Esophagus squamous epithelium (tissue), 5 donors: ENCODE measurements at places on chromosomes 4 and X.

- no peak overlapping the region for H3K27ac ChIP-seq
- no peaks in the 10 kb centered on the region for H3K27me3 ChIP-seq
- H3K4me1 ChIP-seq, result no peaks in the 10 kb centered on the region
- no peaks in the 10 kb centered on the region for H3K36me3 ChIP-seq
- H3K4me3 ChIP-seq, result no peak overlapping the region
Measured at GRCh38 chrX:148372925-148373324, 127.5 kb upstream of the AFF2 start.

GRCh38 chrX:16772460-16772859 is 13.8 kb upstream of the TXLNG start:
- no peak for DNase-seq
- no peaks in the 10 kb centered on the region for H3K36me3 ChIP-seq
- H3K4me1 ChIP-seq, result no peaks in the 10 kb centered on the region
- H3K27me3 ChIP-seq, result no peaks in the 10 kb centered on the region
- no peak overlapping the region for H3K4me3 ChIP-seq

DNA sequence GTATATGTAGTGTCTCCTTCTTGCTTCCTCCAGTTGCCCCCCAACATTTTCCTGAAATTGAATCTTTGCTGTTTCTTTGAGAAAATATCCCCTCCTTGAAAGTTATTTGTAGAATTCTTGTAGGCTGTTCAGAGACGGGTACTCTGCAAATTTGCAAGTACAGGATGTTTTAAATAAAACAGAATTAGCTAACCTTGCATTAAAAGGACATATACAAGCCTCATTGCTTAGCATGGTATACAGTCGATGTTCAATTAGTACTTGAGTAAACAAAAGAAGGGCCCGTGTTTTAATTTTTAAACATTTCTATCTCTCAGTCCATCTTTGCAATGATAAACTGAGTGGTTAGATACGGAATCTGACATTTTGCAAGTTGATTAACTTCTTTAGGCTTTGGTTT is 50.8 kb downstream of the RAPGEF2 start:
- no peak overlapping the region for H3K27ac ChIP-seq
- no peak for DNase-seq
- no peak overlapping the region for H3K4me3 ChIP-seq
- no peaks in the 10 kb centered on the region for H3K4me1 ChIP-seq
- no peaks in the 10 kb centered on the region for H3K36me3 ChIP-seq

- no peak overlapping the region for H3K27ac ChIP-seq
- H3K4me3 ChIP-seq, result no peak overlapping the region
- H3K36me3 ChIP-seq, result no peaks in the 10 kb centered on the region
- no peaks in the 10 kb centered on the region for H3K27me3 ChIP-seq
- no peak for DNase-seq
Measured at GRCh38 chr4:71229477-71230270, 109.1 kb upstream of the SLC4A4 start.

DNA sequence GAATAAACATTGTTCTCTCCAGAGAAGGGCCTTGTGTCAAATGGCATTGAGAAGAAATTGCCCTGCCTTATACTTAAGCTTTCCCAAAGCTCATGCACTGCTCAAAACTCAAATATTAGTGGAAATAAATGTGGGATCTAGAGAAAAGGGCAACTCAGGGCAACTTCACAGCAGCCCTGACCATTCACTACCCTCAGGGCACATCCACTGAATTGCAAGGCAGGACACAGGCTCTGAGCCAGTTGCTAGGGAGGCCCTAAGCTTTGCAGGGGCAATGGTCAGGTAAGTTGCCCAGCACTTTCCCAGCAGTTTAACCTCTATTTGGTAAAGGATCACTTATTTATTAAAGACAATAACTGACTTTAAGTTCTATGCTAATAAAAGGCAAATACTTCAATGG is 255.3 kb upstream of the TEX13A start:
- no peak overlapping the region for H3K27ac ChIP-seq
- H3K4me3 ChIP-seq, result no peak overlapping the region
- H3K27me3 ChIP-seq, result no peaks in the 10 kb centered on the region
- no peak for DNase-seq
- no peaks in the 10 kb centered on the region for H3K36me3 ChIP-seq

GRCh38 chrX:47618923-47619485 is 653 bp downstream of the SYN1 start:
- DNase-seq, result no peak
- no peaks in the 10 kb centered on the region for H3K27me3 ChIP-seq
- H3K36me3 ChIP-seq, result no peaks in the 10 kb centered on the region
- peak overlapping the region; percentile 40 for H3K4me3 ChIP-seq
- H3K4me1 ChIP-seq, result peaks cover 3% of the 10 kb centered on the region

GRCh38 chr4:6498511-6499237 is 26.3 kb upstream of the PPP2R2C start:
- H3K27me3 ChIP-seq, result no peaks in the 10 kb centered on the region
- H3K36me3 ChIP-seq, result no peaks in the 10 kb centered on the region
- no peak overlapping the region for H3K27ac ChIP-seq

DNA sequence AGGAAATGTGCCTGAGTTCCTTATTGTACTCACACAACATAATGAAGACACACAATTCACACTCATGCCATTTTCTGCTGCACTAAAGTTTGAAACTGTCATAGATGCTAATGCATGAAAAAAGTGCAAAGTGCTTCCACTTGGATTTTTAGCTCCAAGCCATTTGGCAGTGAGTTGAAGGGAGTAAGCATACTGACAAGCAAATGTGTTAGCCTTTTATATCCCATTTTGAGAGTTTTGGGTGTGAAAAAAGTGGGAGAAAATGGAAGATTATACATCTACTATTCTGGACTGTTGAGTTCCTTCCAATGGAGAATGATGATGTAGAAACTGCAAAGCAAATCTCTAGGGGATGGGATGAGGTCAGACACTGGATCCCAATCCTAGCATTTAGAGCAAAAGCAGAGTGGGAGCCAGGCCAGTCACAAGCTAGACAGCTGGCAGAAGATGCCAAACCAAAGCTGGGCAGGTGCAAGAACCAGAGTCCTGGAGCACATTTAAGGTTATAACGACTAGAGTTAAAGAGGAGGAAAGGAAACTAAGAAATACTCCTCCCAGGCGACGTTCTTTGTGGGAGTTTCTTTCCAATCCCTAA is 216.8 kb downstream of the FBXO8 start:
- no peak overlapping the region for H3K4me3 ChIP-seq
- H3K36me3 ChIP-seq, result no peaks in the 10 kb centered on the region
- H3K4me1 ChIP-seq, result no peaks in the 10 kb centered on the region
- DNase-seq, result no peak

- H3K27ac ChIP-seq, result no peak overlapping the region
- no peak for DNase-seq
- no peaks in the 10 kb centered on the region for H3K4me1 ChIP-seq
Measured at GRCh38 chr4:115790812-115791211, 677.4 kb upstream of the NDST4 start.

DNA sequence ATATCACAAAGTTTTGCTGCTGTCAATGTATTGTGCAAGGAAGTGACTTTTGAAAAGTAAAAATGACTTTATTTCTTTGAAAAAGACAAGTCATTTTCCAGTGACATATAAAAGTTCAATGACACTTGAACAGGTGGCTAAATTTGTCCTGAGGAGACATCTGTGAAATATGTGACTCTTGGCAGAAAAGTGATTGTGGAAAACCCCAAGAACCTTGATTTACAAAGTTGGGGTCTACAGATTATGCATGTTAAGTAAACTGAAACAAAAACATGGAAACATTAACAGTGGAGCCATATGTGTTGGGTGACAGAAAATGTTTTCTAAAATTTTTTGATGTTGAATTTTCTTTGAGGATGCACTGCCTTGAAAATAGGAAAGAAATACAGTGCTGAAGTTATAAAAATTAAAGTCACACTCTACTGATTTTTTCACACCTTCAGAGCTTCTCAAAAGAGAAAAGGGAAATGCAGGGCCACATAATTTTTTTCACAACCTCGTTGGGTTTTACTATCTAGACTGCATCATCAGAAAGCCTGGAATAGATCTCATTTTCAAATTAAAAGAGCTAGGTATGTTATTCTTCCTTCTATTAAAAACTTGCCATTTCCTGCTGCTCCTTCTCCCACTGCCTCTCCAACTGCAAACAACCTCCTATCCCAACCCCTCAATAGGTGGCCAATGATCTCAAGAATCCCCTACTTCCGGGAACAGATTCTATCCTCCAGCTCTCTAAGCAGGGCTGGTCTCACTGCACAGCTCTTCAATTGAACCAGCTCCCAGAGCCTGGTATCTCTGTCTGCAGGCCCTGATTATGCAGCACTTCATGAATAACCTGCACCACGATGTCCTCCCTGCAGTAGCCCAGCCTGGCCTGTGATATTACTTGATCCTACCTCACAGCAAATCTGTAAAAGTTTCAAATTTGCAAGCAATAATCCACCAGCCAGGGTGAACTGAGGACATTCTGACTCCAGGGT is 570.8 kb upstream of the CPEB2 start:
- no peaks in the 10 kb centered on the region for H3K4me1 ChIP-seq
- H3K4me3 ChIP-seq, result no peak overlapping the region
- DNase-seq, result no peak
- H3K36me3 ChIP-seq, result no peaks in the 10 kb centered on the region

- no peak overlapping the region for H3K4me3 ChIP-seq
- no peak for DNase-seq
- no peaks in the 10 kb centered on the region for H3K27me3 ChIP-seq
- no peaks in the 10 kb centered on the region for H3K36me3 ChIP-seq
- no peaks in the 10 kb centered on the region for H3K4me1 ChIP-seq
Measured at GRCh38 chrX:76454456-76454927, 27.0 kb downstream of the MAGEE1 start.

DNA sequence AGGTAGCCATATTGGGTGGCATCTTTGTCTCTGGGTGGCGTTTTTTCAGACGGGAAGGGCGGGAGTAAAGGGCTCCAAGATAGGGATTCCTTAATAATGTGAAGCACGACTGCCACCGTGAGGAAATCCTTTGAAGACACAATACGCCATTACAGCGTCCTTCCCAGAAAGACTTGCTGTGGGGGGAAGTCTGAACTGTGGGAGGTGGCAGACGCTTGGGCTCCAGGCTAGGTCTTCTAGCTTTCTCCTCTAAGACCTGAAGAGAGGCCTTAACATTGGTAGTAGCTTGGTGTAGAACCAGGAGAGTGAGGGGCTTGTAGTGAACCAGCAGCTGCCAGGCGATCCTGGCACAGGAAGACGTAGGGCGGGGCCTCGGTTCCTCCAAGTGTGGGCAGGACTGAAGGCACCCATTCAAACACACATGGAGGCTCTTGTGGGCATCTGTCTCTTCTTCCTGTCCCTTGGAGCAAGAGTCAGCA is 197.3 kb downstream of the OR13H1 start:
- no peaks in the 10 kb centered on the region for H3K27me3 ChIP-seq
- H3K4me3 ChIP-seq, result no peak overlapping the region
- no peak overlapping the region for H3K27ac ChIP-seq
- H3K36me3 ChIP-seq, result no peaks in the 10 kb centered on the region
- H3K4me1 ChIP-seq, result no peaks in the 10 kb centered on the region
